Activated gamma-delta T cell treated with Interleukin-2 at 50 U/mL for 16 hours (primary cell): ENCODE measurements at places on chromosomes 4 and X.

GRCh38 chrX:148942754-148943153 lies 442.3 kb downstream of the AFF2 start:
- no peak for DNase-seq

DNA sequence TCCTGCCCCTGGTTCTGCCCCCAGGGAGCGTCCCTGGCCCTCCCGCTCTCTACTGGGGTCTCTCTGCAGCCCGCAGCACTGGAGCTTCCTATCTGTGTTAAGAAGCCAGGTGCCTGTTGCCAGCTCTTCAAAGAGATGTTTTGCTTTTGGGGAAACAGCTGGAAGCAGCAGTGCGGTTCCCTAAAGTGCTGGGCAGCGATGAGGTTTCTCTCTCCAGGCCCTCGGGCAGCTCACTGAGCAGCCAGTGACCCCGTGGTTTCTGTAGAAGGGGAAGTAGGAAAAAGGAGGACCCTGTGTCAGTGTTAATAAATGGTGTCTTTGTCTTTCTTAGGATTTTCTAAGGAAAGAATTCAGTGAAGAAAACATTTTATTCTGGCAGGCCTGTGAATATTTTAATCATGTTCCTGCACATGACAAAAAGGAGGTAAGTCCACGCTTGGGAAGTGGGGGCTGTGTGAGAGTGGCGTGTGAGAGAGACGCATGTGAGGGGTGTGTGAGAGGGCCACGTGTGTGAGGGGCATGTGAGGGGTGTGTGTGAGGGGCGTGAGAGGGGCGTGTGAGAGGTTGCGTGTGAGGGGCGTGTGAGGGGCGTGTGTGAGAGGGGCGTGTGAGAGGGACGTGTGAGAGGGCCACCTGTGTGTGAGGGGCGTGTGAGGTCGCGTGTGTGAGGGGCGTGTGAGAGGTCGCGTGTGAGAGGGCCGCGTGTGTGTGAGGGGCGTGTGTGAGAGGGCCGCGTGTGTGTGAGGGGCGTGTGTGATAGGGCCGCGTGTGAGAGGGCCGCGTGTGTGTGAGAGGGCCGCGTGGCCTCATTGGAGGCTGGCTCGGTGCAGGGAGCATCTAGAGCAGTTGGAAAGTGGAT lies 27.1 kb upstream of the HGFAC start:
- no peak for DNase-seq

DNA sequence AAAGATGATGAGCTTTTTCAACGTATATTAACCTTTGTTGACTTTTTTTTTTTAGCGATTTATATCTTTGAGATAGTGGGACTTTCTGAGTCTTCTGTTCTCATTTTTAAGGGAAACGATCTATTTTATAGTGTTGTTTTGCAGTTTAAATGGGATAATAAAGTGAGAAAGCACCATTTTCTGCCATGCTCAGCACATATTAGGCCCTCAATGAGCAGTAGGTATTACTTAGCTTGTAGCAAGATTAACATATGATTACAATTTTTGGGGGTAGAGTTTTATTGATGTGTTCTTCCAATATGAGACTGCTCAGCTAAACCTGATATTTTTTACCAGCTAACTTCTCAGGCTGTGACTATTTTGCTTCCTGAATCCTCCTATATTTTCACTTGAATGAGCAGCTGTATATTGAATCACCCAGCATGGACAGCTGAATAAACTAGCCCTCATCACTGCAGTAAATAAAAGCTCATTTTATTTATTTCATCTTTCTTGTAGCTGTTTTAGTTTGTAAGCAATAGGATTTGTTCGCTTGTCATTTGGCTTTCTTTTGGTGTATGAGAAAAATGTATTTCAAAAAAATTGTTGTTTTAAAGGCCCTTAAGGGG lies 43.7 kb downstream of the UGT8 start:
- no peak for DNase-seq

GRCh38 chr4:158050942-158051341 lies 121.9 kb downstream of the GASK1B start:
- no peak for DNase-seq

- DNase-seq, result no peak
These were observed 77.9 kb upstream of the GNPDA2 start for GRCh38 chr4:44804301-44804700.

- DNase-seq, result no peak
These were observed 29.2 kb downstream of the MSN start for GRCh38 chrX:65696613-65697012.

- DNase-seq, result no peak
These were observed 1300.9 kb upstream of the DIAPH2 start for GRCh38 chrX:95383778-95384177.

GRCh38 chr4:168221301-168221700 lies 97.3 kb downstream of the DDX60 start:
- DNase-seq, result no peak

DNA sequence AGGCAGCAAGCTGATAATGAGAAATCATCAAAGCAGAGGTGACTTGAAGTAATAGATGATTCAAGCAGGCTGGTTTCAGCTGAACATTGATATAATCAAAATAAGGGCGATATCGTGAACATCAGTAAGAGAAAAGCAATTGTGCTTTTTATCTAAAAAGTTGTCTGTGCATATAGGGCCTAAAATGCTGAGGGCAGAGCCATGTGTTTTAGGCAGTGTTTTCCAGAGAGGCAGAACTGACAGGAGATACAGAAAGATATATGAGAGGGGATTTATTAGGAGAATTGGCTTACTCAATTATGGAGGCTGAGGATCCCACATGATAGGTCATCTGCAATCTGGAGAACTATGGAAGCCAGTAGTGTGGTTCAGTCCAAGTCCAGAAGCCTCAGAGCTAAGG lies 136.5 kb upstream of the NPY2R start:
- no peak for DNase-seq

GRCh38 chrX:121322159-121322558 lies 274.7 kb downstream of the GLUD2 start:
- DNase-seq, result no peak

DNA sequence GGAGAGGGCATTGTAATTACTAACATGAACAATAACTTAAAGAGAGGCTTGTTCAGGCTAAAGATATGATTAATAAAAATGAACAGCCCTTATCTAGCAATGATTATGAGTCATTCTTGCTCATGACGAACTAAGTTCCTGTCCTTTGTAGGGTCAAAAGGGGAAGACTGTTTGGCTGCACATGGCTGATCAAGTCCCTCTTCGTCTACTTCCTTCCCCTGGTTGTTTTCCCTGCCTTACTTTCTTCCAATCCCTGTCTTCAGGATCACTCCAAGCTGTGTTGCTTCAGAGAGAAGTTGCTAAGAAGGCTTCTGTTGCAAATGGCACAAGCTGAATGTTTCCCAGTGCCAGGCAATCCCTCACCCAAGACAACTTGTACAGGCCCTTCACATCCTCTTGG lies 115.0 kb upstream of the HS3ST1 start:
- no peak for DNase-seq

DNA sequence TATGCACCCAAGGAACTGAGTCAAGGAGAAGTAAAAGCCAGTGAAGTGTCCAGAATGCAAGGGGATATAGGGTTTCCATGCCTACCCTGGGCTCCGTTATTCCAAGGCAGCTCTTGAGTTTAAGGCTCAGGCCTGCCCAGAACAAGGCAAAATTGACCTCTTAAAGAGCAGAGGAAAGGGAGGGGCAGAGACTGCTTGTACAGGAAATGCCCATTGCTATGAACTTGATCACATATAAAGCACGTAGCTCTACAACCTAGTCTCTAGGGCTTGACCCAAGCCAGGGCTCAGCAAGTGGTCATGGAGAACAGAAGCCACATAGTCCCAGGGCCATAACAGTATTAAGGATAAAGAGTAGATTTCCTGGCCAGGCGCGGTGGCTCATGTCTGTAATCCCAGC lies 58.2 kb upstream of the MSN start:
- no peak for DNase-seq

DNA sequence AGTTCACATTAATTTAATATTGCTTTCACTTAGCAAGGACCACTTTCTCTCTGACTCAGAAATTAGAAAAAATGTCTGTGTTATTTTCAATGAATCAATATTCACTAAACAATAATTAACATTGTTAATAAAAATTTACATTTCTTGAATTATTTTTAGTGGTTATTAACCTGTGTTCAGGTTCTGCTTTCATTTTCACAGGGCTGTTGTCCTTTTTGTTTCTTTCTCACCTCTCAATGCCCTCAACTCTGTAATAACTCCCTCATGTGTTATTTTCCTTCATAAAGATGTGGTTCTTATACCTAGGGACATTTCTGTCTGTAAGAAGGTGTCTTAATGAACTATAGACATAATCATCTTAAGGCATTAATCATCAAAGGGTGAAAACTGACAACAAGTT lies 43.1 kb upstream of the PRR27 start:
- no peak for DNase-seq

DNA sequence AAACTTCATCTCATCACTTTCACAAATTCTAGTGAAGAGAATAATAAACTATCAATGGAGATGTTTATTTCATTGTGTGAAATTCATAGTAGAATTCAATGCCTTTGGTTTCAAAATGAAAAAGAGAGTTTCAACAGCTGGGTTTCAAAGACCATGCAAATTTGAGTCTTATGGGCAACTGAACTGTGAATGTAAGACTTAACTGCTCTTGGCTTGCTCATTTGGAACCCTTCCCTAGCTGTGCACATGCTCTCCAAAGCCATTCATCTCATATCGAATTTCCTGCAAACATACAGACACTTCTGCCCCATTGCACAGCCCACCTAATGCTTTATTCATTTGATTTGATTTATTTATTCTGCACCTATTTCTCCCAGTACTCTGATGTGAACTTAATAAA lies 154.5 kb downstream of the GRXCR1 start:
- DNase-seq, result no peak

DNA sequence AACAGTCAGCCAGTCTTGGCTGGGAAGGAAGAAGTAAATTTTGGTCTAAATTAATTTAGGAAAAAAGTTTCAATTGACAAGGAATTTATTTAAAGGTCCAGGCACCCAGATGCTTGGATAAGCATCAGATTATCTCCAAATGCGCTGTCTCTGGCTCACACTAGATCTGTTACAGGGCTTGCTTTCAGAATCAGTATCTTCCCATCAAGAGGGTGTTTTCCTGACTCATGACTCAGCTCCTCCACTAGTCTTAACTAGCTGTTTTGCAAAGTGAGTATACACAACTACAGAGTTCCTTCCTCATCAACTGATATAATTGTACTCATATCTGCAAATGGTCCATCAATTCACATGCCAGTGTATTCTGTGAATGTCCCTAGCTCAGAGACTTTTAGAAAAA lies 482.1 kb upstream of the CPEB2 start:
- DNase-seq, result no peak

GRCh38 chr4:88585917-88586316 lies 6.4 kb upstream of the HERC3 start:
- no peak for DNase-seq

- no peak for DNase-seq
These were observed 11.5 kb downstream of the PARM1 start for GRCh38 chr4:74944354-74944793.

DNA sequence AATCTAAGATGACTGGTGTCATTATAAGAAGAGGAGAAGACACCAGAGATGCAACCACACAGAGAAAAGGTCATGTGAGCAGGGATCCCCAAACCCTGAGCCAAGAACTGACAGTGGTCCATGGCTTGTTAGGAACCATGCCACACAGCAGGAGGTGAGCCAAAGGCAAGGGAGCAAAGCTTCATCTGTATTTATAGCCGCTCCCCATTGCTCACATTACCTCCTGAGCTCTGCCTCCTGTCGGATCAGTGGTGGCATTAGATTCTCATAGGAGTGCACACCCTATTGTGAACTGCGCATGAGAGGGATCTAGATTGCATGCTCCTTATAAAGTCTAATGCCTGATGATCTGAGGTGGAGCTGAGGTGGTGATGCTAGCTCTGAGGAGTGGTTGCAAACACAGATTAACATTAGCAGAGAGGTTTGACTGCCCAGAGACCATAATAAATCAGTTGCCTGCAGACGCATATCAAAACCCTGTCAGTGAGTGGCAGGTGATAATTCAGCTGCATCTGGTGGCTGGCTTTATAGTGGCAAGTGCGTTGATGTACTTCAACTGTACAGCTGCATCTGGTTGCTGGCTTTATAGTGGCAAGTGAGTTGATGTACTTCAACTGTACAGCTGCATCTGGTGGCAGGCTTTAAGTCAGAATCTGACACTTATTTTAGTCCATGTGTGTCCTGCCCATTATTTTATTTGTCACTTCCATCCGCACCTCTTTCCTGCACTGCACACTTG lies 19.8 kb upstream of the CXCL2 start:
- DNase-seq, result no peak

DNA sequence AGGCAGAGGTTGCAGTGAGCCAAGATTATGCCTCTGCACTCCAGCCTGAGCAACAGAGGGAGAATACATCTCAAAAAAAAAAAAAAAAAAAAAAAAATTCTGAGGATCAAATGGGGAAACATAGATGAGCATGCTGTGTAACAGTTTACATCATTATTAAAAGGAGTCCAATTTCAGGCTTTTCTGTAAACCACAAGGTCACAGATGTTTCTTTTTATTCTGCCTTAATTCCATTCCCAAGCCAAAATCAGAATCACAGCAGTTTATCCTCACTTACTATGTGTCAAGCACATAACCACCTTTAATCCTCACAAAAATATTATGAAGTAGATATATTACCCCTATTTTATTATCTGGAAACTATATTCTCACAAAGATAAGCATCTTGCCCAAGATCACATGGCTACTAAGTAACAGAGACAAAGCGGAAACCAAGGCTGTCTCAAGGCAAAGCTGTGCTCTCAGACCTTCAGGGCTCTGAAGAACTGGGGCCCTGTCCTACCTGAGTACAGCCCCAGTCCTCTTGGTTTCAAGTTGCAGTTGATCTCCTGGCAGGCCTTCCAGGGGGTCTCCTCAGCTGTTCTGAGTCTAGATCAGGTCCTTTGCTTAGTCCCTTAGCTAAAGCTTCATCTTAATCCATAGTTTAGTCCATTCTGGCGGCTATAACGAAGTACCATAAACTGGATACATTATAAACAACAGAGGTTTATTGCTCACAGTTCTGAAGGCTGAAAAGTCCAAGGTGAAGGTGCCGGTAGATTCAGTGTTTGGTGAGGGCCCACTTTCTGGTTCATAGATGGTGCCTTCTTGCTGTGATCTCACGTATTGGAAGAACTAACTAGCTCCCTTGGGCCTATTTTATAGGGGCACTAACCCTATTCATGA lies 141.3 kb downstream of the PALLD start:
- no peak for DNase-seq

- DNase-seq, result no peak
These were observed 2234.4 kb downstream of the ARAP2 start for GRCh38 chr4:34009951-34010350.

- DNase-seq, result no peak
These were observed 182.7 kb upstream of the PCDH7 start for GRCh38 chr4:30537456-30537855.
